ENCODE measurements at places on chromosomes 2 and 18.

DNA sequence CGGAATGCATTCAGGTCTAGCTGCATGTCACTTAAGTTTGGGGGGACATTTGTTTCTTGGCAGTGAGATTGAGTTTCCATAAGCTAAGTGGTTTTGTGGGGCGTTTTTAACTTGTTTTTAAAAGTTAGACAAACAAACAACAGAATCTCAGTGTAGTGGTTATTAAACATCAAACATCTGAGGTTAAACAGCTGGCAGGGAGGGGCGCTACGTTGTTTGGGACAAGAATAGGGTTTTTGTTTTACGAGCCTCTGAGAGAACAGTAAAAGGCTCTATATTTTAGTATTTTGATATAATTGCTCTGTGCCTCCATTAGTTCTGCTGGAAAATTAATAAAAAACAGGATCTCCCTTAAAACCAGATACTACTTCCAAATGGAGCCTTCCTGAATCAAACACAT lies 41.6 kb upstream of the TMEM177 start:
- no peak for DNase-seq

- no peak for DNase-seq
Measured at GRCh38 chr2:208406474-208407451, at the start of gene PTH2R. Gene PTH2R (plus strand): TSS chr2:208406792. CDS start chr2:208407044, 252 bp downstream.

DNA sequence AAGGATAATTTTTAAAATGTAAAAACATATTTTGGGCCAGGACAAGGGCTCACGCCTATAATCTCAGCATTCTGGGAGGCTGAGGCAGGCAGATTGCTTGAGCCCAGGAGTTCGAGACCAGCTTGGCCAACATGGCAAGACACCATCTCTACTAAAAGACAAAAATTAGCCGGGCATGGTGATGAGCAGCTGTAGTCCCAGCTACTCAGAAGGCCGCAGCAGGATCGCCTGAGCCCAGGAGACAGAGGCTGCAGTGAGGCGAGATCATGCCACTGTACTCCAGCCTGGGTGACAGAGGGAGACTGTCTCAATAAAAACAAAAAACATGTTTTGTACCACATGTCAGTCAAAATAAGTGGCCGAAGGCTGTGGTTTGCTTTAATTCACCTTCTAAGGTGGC lies 122.5 kb downstream of the HDAC4 start:
- no peak for DNase-seq

DNA sequence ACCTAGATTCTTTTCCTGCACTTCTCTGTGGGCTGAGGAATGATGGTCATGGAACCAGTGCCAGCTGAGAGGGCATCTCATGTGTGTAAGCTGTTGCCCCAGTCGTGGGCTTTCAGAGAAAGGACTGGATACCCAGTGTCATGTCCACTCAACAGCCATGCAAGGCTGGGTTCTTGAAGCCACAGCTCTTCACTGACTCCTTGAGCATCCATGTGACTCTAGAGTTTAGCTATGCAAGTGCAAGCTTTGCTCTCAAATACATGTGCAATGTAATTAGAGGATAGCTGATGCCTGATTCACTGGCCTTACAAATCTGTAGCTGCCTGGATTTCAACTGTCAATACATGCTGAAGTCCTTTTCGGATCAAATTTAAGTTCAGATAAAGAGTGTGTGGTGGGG lies 46.8 kb upstream of the EML6 start:
- DNase-seq = no peak

DNA sequence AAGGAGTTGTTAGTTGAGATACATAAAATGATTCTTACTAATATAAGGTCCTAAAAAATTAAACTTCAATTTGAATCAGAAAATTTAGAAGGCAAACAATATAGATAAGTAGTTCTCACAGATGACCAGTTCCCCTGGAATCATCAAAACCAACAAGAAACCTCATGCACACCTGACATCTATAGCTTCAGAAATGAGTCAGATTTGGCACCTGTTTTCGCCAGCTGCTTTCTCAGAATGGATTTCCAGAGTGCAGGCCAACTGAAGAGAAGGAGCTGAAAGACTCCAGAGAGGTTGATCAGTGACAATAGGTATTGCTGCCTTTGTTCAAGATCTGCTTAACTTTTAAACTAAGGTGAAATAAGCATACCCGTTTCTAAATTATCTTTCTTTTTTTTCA lies 192.4 kb downstream of the RDH14 start:
- no peak for DNase-seq

DNA sequence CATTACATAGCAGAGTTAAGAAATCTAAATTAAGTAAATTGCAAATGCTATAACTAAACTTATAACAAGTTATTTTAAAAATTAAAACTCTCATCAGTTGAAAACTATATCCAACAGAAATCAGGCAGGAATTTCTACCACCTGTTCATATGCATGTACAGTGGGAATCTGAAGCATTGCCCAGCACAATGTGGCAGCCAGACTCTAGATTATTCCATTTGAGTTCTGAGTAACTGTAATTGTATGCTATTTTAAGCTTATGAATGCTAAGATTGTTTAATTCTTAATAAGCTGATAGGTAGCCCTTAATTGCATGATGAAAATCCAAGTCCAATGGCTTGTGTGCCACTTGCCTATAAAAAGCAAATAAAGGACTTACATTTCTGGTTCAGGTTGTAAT lies 834.5 kb upstream of the FSHR start:
- no peak for DNase-seq
